T-helper 17 cell (primary cell): ENCODE measurements at places on chromosomes 12 and 14.

DNA sequence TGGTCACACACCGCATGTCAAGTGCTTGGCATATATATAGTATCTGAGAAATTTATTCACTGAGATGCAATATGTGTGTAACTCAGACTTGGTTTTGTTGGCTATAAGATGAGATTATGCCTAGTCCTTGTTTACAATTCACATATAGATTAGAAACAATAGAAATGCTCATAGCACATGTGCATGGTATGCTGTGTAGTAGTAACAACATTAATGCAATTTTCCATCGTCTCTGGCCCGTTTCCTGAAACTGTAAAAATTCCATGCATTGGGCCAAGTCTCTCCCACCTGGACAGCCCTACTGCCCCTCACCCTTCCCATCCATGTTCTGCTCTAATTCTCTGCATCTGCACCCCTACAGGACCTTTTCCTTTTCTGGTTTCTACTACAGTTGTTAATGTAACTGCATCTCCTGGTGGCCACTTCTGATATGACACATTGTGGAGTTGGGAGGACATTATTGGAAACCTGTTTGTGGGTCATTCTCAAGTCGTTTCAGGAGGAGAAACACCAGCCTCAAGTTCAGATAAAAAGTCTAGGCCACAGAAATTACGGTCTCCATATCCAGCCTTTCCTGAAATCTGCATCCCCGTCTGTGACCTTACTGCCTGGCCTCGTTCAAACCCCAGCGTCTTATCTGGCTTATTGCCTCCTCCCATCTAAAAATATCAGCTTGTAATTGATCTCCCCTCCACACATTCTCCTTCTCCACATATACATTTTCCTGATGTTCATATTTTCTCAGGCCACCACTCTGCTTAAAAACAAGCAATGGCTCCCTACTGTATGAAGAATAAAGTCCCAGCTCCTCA is 37.5 kb downstream of the EMP1 start:
- DNase-seq, result no peak
- H3K36me3 ChIP-seq, result peaks cover 5% of the 10 kb centered on the region
- peak overlapping the region; percentile 8 for H3K27ac ChIP-seq

DNA sequence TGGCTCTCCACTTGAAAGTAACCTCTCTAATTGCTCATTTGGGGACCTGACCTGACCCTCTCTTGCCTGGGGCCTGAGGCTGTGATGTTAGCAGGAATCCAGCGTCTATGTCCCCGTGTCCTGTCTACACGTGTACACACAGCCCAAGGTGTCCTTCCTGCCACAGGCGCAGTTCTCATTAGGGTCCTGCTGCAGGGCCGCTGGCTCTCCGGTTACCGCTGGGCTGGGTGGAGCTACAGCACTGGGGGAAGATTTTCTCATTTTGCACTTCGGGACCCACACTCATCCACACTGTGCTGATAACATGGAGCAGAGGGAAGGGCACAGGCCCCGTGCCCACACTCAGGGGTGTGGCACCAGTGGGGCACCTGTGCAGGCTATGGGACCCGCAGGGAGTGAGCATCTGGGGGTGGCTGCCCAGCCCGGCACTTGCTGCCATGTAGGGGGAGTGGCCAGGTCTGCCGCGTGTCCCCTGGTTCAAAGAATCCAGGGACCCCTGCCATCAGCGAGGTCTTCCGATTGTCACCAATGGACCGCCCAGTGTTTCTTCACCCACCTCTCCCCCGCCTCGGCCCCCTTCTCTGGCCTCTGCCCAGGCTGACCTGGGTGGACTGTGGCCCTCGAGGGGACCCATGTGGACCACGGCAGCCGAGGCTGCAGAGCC is 98.7 kb upstream of the SFSWAP start:
- peaks cover 15% of the 10 kb centered on the region for H3K4me1 ChIP-seq
- H3K4me3 ChIP-seq, result no peak overlapping the region
- H3K27ac ChIP-seq, result no peak overlapping the region
- H3K27me3 ChIP-seq, result peaks cover 14% of the 10 kb centered on the region

- no peak for DNase-seq
- no peak overlapping the region for H3K27ac ChIP-seq
- no peak overlapping the region for H3K4me3 ChIP-seq
Measured at GRCh38 chr14:57245941-57246340, 22.8 kb downstream of the EXOC5 start.

DNA sequence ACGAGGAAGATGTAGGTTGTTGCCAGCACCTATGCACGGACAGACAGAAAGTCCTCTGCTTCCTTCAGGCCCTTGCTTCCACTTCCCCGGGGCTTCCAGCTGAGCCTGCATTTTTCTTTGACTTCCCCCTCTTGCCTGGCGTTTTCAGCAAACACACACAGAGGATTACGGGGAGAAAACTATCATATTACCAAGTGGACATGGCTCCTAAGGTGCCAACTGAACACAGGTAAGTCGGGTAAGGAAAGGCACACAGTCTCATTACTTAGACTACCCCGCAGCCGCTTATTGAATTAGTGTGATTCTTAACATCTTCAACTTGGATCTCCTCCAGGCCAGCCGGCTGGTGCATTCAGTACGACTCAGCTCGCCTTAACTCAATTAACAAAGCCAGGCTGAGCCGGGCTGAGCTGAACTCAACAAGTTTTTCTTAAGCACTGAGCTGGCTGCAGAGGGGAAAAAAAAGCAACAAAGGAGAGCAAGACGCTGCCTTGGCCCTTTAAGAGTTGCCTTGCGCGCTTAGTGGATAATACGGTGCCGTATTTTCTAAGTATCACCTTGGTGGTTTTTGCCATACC is 19.2 kb upstream of the MAP1LC3B2 start:
- no peak for DNase-seq
- no peaks in the 10 kb centered on the region for H3K27me3 ChIP-seq
- no peak overlapping the region for H3K4me3 ChIP-seq
- H3K27ac ChIP-seq, result no peak overlapping the region
- H3K4me1 ChIP-seq, result peaks cover 12% of the 10 kb centered on the region

- no peaks in the 10 kb centered on the region for H3K36me3 ChIP-seq
- H3K27me3 ChIP-seq, result peaks cover 31% of the 10 kb centered on the region
- H3K4me3 ChIP-seq, result no peak overlapping the region
- H3K27ac ChIP-seq, result no peak overlapping the region
- DNase-seq, result no peak
- no peaks in the 10 kb centered on the region for H3K4me1 ChIP-seq
Measured at GRCh38 chr12:10025236-10025635, 5.2 kb upstream of the CLEC9A start.
